Fibroblast of upper back skin (primary cell): ENCODE measurements at places on chromosomes 13 and 19.
A peak's percentile ranks its signal among the peaks of the same experiment; 100 is the strongest.

DNA sequence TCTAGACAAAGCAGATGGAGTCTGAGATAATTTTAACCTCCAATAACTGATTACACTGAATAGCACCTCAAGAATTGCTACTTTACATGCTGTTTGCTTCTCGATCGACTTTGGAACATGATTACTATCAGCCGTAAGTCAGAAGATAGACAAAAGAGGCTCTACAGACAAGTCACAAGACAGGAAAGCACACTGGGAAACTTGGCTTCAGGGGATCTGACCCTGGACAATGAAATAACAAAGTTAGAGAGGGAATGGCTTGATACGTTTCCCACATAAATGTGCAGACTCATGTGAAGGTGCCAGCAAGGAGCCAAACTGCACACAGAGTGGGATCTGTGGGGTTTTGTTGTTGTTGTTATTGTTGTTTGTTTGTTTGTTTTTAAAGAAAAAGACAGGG is 28.5 kb downstream of the DCLK1 start:
- DNase-seq: no peak

DNA sequence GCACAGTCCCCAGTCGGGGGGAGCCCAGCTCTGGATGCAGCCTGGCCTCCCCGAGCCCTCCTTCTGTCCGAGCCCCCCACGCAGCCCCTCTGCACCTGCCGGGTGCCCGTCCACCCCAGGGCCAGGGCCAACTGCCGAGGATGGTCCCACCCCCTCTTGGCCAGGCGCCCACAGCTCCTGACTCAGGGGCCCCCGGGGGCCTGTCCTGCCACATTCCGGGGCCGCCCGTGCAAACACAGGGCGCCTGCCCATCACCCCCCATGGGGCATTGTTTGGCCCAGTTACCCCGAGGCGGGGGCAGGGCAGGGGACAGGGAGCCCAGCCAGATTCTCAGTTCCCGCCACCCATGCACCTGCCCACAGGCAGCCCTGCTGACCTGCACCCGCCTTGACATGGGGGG is 5.3 kb upstream of the TCF3 start:
- no peak for DNase-seq

- DNase-seq: no peak
These were observed 1.7 kb downstream of the DLEU7 start for GRCh38 chr13:50841786-50842185.

DNA sequence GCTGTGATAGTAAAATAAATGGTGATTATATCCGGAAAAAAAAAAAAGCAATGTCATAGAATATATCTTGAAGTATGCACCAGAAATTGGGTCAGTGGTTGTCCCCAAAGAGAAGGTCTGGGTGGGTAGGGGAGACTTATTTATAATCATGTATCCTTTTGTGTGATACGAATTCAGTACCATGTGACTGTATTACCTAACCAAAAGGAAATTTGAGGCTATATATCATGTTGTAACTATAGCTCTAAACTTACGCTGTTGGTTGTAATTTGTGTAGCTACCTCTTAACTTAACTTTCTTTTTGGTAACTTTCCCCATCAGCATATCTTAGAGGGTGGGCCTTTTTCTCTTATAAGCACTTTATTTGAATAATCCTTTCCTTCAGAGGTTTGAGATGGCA is 25.2 kb upstream of the KCTD4 start:
- DNase-seq: no peak

- DNase-seq: no peak
These were observed 174.8 kb upstream of the SERP2 start for GRCh38 chr13:44198826-44199225.

- DNase-seq: no peak
These were observed 5.7 kb downstream of the ZNF558 start for GRCh38 chr19:8826371-8826770.

GRCh38 chr19:54541712-54542111 is 31.9 kb upstream of the LILRA2 start:
- DNase-seq: no peak

DNA sequence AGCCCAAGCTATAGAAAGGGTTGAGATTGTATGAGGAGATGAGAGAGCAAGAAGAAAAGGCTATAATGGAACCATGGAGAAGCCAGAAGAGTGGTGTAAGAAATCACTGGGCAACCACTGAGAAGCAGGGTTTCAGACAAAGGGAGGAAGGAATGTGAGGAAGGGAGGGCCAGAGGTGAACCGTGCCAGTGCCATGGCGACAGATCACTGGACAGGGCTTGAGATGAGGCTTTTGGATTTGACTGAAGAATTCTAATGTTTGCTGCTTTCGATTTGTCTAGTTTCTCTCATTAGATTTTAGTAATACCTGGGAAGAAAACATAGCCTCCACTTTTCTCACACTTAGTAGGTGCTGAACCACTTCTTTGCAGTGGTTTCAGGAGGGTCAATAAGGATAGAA is 6.3 kb upstream of the GPR183 start:
- no peak for DNase-seq

GRCh38 chr13:81639984-81640582 is 1299.2 kb upstream of the SPRY2 start:
- DNase-seq: no peak

- peak; percentile 17 for DNase-seq
These were observed 4.9 kb upstream of the LYPD3 start for GRCh38 chr19:43470288-43470687.

DNA sequence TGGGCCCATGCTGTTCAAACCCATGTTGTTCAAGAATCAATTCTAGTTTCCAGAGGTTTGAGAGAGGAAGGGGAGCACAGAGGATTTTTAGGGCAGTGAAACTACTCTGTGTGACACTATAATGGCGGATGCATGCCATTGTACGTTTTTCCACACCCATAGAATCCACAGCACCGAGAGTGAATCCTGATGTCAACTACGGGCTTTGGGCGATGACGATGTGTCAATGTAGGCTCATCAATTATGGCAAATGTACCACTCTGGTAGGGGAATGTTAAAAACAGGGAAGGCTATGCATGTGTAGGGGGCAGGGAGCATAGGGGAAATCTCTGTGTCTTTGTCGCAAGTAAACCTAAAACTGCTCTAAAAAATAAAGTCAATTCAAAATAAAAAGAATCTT is 70.7 kb upstream of the UBAC2 start:
- DNase-seq: no peak

DNA sequence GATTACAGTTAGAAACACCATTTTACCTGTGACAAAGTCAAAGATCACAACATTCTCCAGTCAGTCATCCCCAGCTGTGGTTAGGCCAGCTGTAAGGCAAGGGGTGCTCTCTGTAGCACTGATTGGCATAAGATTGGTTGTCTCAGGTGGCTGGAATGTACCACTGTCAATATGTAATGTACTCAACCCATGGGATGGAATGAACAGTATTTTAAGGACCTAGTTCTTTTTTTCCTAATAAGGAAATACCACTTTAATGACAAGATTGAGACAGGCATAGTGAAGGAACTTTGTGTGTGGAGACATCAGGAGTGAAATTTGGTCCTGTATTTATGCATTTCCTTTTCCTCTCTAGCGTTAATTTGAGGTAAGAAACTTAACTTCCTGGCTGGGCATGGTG is 310.7 kb downstream of the ITGBL1 start:
- DNase-seq: peak; percentile 20

DNA sequence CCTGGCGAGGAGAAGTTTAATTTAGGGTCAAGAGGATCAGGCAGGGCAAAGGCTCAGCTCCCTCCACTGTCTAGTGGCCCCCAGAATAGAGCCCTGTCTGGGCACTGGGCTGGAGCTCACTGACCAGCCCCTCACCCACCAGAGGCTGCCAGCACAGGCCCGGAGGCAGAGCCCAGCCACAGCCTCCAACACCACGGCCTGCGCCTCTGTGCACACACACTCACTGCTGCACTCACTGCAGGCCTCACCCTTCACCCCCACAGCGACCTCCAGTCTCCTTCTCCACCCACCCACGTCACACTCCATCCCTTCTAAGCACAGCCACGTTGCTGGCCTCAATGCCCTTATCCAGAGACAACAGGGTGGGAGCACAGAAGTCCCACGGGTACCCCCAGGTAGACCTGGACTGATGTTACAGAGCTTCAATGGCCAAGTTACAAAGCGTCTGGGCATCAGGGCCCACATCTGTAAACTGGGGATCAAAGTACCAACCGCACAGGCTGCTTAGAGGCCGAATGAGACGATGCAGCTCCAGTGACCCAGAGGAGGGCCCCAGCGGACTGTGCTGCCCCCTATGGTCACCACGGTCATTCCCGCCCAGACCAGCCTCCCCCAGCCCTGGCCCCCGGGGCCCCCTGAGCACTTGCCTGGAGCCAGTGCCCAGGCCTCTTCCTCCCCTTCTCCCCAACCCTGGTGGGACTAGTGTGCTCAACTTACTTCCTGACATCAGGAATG is 4.5 kb upstream of the PRKD2 start:
- no peak for DNase-seq

DNA sequence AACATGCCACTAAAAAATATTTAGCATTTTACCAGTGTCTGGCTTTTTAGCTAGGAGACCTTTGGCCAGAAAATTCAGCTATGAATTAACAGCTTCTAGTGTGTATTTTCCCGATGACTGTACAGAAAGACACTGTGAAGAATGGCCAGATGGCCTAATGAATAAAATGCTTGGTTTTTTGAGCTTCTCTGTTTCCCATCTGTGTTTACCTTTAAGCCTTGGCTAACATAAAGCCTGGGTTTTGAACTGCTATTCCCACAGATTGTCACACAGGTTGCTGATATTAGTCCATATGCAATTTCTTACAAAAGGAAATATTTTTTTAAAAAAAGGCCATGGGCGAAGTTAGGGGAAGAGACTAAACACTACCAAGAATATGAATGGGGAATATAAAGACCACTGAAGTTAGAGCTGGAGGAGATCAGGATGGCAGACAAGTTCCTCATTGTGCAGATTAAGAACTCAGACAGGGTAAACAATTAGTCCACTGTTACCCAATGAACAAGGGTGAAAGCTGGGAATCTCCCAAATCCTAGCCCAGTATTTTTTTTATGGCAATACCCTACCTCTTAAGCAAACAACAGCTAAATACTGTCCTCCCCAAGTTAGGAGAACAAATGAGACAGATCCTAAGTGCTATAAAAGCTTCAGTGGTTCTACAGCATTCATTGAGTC is 95.1 kb downstream of the DCT start:
- no peak for DNase-seq

DNA sequence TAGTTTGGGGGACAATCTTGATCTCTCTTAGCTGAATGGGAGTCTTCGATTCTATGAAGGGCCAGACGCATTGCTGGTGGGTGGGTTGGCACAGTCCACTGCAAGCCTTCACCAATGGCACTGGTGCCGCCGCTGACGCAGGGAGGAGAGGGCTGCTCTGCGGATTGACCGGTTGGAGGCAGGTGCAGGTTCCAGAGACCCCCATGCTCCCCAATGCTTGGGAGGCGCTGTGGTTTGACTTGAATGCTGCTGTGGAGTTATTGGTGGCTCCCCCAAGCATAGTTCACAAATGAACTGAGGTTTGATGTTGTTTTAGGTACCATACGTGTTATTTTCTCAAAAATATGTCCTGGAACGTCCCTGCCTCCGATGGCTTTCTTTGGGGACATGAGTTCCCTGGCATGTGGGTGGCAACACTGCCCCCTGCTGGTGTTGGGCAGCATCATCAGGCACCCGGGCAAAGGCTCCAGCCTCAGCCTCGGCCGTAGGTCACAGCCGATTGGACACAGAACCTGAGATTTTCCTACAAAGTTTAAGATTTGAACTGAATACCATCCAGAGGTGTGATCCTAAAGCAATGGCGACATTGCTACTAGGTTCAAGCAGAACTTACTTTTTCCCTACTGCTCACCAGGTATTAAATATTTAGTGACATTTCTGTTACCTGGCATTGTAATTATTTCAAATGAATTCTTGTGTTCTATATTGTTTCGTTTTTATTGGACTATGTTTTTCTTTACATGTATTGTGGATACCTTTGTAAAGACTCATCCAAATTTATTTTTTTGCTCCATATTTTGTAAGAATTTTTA is 95.5 kb downstream of the ANKRD10 start:
- peak; percentile 56 for DNase-seq

DNA sequence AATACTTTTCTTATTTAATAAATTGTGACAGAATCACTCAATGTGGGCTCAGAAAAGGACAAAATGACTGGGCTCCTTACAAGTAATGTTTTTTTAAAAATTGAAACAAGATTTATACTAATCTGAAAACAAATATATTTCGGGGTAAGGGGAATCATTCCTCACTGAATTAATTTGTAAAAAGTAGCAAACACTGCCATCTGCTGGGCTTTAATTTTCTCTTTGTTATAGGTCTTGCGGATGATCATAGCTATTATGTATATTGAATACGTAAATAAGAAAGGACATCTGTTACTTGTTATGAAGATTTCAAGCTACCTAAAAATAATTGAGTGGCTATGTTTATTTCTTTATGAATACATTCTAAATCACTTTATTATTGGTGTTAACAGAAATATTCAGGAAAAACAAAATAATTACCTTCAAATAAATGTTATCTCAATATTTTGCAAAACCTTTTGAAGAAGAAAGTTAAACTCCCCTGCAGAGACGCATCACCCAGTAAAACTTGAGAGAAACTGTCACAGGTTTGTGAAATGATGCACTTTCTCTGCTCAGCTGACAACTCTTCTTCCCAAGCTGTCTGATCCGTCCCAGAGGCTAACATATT is 17.8 kb upstream of the ENOX1 start:
- DNase-seq: peak; percentile 85

GRCh38 chr19:15404780-15405211 is 14.0 kb downstream of the AKAP8L start:
- no peak for DNase-seq

GRCh38 chr13:113762538-113762937 is 3.5 kb downstream of the TMEM255B start:
- DNase-seq: no peak
